ENCODE measurements at places on chromosomes 1 and 21. TPM values are rescaled to one million over a fixed set of nuclear protein-coding genes. Genes with fewer than 3 reads are reported as not detected.

Gene TEDDM1
- not detected for total RNA-seq

Gene CELA2A
- not detected for total RNA-seq

Gene SH2D2A
- 0.58 TPM for total RNA-seq

Gene CENPF
- 56.4 TPM for total RNA-seq

Gene SPRR2G
- total RNA-seq, result not detected

Gene FCAMR
- not detected for total RNA-seq

Gene C1orf74
- 3.5 TPM for total RNA-seq

Gene TENT5C
- total RNA-seq, result 0.23 TPM

DNA sequence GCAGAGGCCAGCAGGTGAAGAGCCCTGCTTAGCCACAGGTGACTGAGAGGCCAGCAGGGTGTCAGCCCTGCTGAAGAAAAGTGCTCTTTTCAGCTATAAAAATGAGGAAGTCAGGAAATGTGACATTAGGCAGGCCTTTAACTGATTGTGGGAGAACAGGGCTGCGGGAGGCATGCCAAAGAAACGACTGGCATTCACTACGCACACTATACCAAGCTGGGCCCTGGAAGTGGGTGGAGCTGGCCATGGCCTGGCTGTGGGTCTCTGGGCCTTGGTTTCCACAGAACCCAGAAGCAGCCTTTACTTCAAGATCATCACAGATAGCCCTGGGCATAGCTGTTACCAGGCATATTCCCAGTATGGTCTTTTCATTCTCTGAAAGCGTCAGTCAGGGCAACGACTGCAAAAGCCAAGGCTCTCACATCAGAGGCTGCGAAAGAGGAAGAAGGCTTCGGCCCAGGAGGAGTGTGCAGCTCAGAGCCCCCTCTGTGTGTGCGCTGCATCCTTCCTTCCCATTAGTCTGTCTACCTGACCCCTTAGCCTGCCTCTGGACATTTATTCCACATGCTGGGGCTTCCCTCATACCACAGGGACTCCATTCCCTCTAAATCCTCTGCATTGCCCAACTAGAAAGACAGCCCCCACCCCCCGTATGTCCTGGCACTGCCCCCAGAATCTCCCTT lies 14.3 kb downstream of the SLC2A1 start:
- H3K27ac ChIP-seq, result peak overlapping the region; percentile 97
- H3K4me3 ChIP-seq, result peak overlapping the region; percentile 30
- no peaks in the 10 kb centered on the region for H3K27me3 ChIP-seq
- DNase-seq, result no peak
- H3K4me1 ChIP-seq, result peaks cover 90% of the 10 kb centered on the region

DNA sequence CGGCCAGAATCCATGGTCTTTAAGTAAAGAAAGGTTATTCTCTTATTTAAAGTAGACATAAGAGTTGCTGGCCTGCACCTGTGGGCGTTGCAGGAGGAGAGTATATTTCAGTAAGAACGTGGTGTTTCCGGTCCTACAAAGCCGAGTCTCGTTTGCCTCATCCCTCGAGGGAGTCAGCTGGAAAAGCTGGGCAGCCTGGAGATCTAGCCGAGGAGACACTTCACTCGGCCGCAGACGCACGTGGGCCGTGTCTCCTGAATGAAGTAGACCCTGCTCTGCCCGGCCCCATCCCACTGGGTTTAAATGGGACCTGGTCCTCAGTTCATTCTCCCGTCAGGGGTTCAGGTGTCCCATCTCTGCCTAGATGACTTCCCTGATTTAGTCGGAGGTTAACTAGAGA lies 14.9 kb downstream of the SLC45A1 start:
- no peak overlapping the region for H3K4me3 ChIP-seq
- peaks cover 17% of the 10 kb centered on the region for H3K36me3 ChIP-seq
- H3K27ac ChIP-seq, result no peak overlapping the region

DNA sequence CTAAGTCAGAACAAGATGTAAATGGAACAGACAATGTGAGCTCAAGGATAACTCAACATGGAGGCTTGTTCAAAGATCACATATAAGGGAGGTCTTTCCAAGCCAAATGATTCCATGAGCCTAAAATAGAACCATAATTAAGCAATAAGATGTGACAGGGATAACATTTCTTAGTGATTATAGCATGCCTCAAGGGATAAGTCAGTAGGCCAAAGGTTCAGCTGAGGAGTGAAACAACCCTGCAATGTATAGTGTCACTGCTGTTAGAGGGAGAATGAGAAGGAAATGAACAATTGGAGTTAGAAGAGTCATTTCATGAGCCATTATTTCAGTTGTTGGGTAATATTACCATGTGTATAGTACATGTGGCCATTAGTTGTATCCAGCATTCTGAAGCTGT lies 25.0 kb downstream of the GORAB start:
- peaks cover 10% of the 10 kb centered on the region for H3K4me1 ChIP-seq
- H3K27ac ChIP-seq, result no peak overlapping the region
- no peak overlapping the region for H3K4me3 ChIP-seq
- no peaks in the 10 kb centered on the region for H3K27me3 ChIP-seq

DNA sequence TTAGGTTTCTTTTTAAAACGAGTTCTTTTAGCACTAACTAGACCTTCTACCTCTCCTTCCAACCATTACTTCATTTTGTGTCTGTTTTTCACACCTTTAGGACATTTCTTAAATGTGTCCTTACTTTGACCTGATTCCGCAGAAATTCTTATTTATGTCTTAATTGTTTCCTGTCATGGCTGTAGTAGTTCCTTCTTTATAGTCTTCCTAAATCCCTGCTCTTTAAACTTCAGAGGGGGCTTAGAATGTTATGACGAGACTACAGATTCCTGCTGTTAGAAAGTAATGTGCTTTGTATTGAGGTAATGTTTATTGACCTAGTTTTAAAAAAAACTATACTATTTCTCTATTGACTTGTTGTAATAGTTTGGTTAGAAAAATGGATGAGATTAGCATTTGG lies 70.4 kb downstream of the HMCN1 start:
- H3K4me3 ChIP-seq, result peak overlapping the region; percentile 21
- peaks cover 23% of the 10 kb centered on the region for H3K4me1 ChIP-seq
- no peak for DNase-seq
- no peaks in the 10 kb centered on the region for H3K27me3 ChIP-seq
- peak overlapping the region; percentile 84 for H3K27ac ChIP-seq
- H3K36me3 ChIP-seq, result no peaks in the 10 kb centered on the region

DNA sequence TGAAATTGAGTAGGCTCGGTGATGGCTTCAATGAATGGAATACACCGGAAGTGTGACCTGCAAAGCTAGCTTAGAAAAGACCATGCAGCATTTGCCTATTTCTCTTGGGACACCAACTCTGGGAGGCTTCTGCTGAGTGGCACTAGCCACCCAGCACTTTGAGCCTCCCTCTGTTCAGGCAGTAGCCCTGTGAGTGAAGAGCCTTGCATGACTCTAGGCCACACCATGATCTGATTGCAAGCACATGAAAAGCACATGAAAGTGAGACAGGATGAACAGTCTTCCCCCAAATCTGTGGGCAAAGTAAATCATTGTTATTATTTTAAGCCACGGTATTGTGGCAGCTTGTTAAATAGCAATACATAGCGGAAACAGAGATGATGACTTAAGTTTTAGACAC lies 2.8 kb downstream of the CD48 start:
- no peaks in the 10 kb centered on the region for H3K27me3 ChIP-seq
- no peaks in the 10 kb centered on the region for H3K36me3 ChIP-seq
- no peak overlapping the region for H3K4me3 ChIP-seq
- H3K4me1 ChIP-seq, result peaks cover 8% of the 10 kb centered on the region
- DNase-seq, result no peak

- DNase-seq, result no peak
- H3K27me3 ChIP-seq, result peaks cover 2% of the 10 kb centered on the region
- no peaks in the 10 kb centered on the region for H3K36me3 ChIP-seq
- H3K27ac ChIP-seq, result peak overlapping the region; percentile 100
- H3K4me1 ChIP-seq, result peaks cover 53% of the 10 kb centered on the region
These were observed 61.3 kb downstream of the MORN1 start for GRCh38 chr1:2330035-2330434.

DNA sequence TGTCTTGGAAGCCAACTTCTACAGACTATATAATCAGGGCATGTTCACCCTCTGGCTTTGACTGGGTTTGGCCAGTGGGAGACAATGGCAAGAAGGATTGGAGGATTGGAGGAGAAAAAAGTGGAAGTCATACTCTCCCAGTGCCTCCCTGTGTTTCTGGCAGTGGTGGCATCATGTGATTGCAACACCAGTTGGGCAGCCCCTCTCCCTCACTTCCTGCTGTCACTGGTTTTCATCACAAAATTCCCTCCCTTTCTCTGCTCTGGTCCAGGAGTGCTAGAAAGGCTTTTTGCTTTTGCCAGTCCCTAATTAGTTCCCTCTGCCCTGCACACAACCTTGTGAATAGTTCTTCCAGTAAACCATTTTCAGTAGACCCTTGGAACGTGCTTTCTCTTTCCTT lies 3.7 kb upstream of the QSOX1 start:
- no peak overlapping the region for H3K27ac ChIP-seq
- H3K4me3 ChIP-seq, result no peak overlapping the region
- H3K36me3 ChIP-seq, result no peaks in the 10 kb centered on the region
- peaks cover 28% of the 10 kb centered on the region for H3K27me3 ChIP-seq

DNA sequence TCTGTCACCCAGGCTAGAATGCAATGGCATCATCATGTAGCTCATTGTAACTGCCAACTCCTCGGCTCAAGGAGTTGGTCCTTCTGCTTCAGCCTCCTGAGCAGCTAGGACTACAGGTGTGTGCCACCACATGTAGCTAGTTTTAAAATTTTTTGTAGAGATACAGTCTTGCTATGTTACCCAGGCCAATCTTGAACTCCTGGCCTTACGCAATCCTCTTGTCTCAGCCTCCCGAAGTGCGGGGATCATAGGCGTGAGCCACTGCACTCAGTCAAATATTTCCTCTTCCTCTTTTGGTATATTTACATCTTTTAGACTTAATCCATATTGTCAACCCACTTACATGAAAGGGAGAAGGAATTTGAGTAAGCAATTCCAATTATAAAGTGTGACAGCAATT lies 121.1 kb downstream of the EVI5 start:
- H3K36me3 ChIP-seq, result peaks cover 22% of the 10 kb centered on the region
- H3K4me3 ChIP-seq, result no peak overlapping the region
- H3K27me3 ChIP-seq, result no peaks in the 10 kb centered on the region

DNA sequence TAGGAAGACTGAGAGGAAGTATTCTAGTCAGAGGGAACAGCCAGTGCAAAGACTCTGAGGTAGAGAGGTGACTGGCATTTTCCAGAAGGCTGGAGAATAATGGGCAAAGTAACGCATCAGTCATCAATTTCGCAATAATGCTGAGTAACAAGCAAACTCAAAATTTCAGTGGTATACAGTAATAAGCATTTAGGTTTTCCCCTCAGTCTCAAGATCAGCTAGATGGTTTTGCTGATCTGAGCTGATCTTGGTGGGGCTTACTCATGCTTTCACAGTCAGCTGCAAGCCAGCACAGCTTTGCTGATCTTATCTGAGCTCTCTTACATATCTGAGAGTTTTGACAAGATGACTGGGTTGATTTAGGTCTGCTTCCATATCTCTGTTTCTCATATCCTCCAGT lies 108.7 kb downstream of the TSEN15 start:
- no peaks in the 10 kb centered on the region for H3K36me3 ChIP-seq
- H3K27me3 ChIP-seq, result no peaks in the 10 kb centered on the region
- DNase-seq, result no peak

DNA sequence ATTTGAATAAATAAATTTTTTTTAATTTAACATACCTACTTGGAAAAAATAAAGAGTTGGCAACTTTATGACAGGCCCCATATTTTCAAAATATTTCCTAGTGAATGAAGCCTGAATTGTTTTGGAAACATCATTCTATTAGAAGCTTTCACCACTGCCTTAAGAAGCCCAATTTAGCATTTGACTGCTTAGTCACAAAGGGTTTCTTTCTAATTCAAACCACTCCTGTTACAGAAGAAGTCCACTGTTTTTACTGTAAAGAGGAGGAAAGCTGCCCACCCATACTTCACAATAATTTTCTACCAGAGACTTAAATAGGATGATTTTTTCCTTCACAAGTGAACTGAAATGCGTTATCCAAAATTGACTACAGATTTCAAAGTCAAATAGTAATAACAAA lies 534.6 kb upstream of the PTBP2 start:
- no peaks in the 10 kb centered on the region for H3K27me3 ChIP-seq
- peaks cover 2% of the 10 kb centered on the region for H3K4me1 ChIP-seq
- no peak for DNase-seq
- no peak overlapping the region for H3K4me3 ChIP-seq

DNA sequence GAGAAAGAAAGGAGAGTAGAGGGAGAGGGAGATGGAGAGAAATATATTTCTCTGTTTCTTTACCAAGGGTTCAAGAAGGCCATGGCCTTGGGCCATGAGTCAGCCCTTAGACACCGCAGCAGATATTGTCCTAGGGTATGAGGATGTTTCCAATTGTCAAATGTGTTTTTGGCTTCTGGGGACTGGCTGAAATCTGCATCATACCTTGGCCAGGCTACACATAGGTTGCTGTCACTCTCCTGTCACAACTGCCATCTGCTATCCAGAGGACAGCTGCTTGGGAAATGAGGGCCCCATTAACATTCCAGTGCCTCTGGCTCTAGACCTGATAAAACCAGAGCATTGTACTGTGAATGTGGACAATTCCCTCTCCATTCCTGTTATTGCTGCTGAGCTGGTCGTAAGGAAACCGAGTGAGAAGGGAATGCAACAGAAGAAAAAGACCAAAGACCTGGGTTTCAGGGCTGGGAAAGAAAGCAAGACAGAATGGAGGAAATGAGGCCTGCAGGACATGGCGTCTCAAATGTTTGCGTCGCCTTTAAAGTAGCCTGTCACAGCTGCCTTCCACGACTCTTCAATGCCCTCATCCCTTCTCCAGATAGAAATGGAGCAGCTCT lies 8.8 kb upstream of the PIGC start:
- H3K4me3 ChIP-seq, result no peak overlapping the region
- peaks cover 61% of the 10 kb centered on the region for H3K4me1 ChIP-seq
- H3K27ac ChIP-seq, result peak overlapping the region; percentile 90
- no peak for DNase-seq

DNA sequence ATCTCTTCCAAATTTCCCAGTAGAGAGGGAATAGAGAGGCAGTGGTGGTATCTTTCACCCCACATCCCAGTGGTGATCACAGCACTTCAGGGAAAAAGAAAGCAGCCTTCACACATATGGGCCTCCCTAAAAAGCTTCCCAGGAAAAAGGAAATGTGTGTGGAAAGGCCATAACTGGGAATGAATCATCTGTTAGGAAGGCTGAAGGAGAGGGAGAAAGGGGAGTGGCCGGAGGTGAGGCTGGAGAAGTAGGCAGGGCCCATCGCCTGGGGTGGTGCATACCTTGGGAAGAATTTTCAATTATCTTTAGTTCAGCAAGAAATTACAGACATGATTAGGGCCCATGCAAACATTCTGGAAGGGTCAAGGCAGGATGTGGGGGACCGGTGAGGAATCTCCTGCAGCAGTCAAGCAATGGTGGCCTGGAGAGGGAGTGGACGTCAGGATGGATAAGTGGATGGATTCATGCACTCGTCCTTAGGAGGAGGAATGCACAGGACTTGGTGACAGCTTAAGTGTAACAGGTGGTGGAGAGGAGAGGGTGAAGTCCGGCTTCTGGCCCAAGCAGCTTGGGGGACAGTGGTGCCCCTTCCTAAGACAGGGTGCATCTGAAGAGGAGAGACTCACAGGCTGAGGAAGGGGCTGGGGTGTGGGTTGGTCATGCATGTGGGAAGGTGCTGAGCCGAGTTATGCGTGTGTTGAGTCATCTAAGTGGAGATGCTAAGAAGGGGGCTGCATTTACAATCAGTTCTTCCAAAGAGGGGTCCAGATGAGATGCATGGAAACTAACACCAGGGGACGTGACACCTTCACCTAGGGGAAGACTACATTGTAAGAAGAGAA lies 17.9 kb downstream of the HIVEP3 start:
- H3K27me3 ChIP-seq, result no peaks in the 10 kb centered on the region
- no peaks in the 10 kb centered on the region for H3K36me3 ChIP-seq
- H3K27ac ChIP-seq, result peak overlapping the region; percentile 65
- H3K4me3 ChIP-seq, result no peak overlapping the region
- DNase-seq, result no peak

- peaks cover 27% of the 10 kb centered on the region for H3K4me1 ChIP-seq
- H3K27me3 ChIP-seq, result no peaks in the 10 kb centered on the region
- peak overlapping the region; percentile 82 for H3K4me3 ChIP-seq
These were observed 15.1 kb downstream of the THBS3 start for GRCh38 chr1:155192346-155193274.

All from mesothelial cell of epicardium (in vitro differentiated cells).